ENCODE measurements at places on chromosomes 1 and 21.

DNA sequence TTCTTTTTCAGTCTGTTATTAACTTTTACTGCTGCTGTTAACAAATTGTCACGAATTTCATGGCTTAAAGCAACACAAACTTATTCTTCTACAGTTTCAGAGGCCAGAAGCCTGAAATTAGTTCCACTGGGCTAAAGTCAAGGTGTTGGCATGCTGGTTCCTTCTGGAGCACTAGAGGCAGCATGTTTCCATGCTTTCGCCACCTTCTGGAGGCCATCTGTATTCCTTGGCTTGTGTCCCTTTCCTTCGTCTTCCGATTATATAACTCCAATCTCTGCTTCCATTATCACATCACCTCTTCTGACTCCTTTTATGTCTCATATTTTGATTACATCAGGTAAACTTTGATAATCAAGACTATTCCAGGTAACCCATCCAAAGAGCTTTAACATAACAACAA is 1742.1 kb downstream of the BRINP3 start:
- DNase-seq: no peak

GRCh38 chr1:62900566-62900965 is 116.6 kb downstream of the ATG4C start:
- DNase-seq: no peak

DNA sequence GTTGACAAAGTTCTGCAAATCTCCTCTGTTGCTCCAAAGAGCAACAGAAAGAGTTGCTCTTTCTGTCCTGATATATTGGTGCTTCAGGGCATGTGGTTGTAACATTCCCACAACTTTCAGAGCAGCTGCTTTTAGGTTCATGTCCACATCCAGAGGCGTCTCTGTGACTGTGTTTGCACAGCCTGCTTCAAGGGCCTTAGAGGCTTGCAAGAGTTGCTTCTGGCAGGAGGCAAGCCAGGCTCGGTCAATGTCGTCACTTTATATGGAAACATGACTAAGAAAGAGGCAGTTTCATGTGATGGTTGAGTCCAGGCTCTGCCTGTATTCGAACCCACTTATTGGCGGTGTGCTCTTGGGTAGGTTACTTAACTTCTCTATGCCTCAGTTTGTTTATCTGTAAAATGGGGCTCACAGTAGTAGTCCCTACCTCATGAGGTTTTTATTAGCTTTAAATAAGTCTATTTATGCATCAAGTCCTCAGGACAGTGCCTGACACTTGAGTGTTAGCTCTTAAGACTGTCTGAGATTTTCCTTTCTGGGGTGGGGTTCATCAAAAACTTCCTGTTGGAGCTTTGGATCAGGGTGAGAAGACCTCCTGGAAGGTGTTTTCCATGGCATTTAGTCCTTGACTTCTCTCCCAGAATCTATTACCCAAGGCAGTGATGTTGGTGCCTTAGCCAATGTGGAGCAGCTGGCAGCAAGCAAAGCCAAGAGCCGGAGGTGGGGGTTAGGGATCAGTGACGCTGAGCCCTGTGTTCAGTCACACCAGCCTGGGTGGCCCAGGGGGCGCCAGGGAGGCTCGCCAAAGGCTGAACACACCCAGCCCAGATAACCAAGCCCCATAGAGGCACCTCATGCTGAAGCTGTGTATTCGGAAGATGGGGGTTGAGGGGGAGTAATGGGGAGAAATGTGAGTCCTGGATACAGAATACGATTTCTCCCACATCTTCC is 18.9 kb downstream of the LHX4 start:
- DNase-seq: peak; percentile 78

- DNase-seq: peak; percentile 59
These were observed 680 bp upstream of the CNN3 start for GRCh38 chr1:94927405-94928175.

DNA sequence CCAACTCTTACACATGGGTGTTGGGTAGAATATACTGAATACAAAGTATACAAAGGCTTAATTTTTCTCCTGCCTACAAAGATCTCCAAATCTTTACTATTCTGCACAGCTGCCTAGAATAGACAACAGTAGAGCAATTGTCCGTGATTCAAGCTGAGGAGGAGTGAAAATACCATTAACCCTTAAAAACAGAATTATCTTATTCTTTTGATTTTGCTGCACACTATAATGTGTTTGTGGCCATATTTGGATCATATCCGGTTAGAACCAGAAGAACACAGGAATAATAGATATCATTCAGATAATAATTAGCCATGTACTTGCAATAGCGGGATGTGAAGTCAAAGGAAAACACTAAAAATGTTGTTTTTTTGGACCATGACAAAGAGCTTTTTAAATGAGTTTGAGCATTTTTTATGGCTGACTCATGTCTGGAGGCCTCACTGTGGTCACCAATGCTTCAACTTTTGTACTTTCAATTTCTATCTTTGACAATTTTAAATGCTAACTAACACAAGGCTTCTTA is 197.6 kb upstream of the FOXD3 start:
- no peak for DNase-seq
